ENCODE measurements at places on chromosomes 5 and 9.

DNA sequence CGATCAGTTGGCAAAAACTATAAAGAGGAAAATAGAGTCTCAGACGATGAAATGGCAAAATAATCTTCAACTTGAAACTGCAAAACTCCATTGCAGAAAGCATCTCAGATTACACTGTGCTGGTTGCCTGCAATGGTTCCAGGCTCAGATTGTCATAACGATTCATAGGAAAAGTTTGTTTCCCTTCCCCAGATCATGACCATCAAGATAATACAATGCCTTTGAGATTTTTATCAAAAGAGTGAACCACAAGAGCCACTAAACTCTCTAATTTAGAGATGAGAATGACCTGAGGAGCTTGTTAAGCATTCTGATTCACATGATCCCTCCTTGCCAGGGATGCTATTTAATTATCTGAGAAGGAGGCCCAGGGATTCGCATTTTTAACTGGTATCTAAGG lies 52.6 kb upstream of the ITGA1 start:
- DNase-seq: no peak

DNA sequence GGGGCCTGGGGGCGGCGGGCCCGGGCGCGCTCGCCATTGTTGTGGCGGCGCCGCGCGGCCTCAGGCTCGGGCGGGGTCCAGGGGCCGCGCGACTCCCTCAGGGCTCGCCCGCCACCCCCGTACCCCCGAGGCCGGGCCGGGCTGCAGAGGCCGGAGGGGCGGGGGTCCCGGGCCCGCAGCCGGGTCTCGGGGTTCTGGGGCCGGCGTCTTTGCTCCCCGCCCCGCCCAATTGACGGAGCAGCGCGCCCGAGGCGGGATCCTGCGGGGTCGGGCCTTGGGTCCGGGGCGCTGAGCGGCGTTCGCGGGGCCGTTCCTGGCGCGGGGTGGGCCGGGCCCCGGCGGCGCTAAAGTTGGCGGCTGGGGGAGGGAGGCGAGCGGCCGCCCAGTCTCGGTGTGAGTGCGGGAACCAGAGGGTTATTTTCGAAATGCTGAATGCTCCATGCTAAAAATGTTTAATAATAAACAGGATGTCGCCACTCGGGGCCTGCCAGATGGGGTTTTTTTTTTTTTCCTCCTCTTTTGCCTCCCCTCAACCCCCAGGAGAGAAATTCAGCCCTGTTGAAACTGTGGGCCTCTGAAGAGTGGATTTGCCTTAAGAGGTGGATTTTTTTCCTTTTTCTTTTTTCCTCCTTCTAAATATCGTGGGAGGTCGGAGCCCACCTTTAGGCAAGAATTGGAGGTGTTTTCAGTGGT lies 724 bp downstream of the PRRC2B start:
- DNase-seq: peak; percentile 52

DNA sequence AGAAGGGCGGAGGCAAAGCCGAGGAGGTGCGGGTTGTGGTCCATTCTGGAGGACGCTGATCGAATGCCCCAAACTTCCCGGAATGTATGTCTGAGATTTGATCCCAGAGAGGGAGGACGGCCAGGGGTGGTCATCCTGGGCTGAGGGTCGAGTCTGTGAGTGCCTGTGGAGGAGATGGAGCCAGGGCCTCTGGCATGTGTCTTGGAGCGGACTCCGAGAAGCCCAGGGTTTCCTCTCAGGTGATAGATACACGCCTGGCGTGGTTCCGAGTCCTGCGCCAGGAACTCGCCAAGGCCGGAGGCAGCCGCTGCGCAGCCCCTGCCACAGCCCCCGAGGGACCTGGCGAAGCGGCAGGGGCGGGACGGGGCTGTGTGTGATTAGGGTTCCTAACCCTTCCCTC lies 363 bp downstream of the ZNF454 start:
- DNase-seq: no peak

GRCh38 chr9:132164604-132165362 lies 2.9 kb downstream of the NTNG2 start:
- DNase-seq: peak; percentile 86

DNA sequence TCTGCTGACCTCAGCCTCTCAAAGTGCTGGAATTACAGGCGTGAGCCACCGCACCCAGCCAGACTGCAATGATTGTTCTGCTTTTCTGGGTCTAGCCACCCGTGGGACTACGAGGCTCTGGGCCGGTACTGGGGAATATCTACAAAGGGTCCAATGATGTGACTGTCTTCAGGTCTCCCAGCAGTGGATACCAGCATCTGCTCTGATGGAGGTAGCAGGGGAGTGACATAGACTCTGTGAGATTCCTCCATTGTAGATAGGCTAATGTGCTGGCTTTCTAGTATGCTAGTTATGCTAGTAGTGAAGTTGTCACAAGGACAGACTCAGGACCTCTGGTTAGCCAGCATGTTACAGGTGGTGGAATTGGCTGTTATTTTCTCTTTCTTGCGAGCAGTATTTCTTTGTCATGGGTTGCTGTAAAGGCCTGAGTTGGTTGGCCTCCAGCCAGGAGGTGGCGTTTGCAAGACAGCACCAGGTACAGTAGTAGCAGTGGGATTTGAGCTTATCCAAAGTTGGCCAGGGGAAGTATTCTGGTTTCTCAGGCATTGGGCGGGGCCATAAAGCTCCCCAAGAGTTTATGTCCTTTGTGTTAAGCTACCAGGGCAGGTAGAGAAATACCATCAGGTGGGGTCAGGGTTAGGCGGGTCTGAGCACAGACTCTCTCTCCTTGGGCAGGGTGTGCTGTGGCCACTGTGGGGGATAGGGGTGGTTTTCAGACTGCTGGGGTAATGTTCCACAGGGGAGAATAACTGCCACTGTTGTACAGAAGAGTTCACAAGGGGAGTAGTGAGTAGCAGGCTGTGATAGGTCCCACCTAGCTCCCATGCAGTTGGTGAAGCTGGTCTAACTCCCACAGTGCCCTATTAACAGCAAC lies 105.2 kb downstream of the SGCD start:
- no peak for DNase-seq

- no peak for DNase-seq
Measured at GRCh38 chr5:72057816-72058215, 49.5 kb upstream of the MAP1B start.

GRCh38 chr5:113450462-113450861 lies 15.7 kb upstream of the TSSK1B start:
- DNase-seq: peak; percentile 20

DNA sequence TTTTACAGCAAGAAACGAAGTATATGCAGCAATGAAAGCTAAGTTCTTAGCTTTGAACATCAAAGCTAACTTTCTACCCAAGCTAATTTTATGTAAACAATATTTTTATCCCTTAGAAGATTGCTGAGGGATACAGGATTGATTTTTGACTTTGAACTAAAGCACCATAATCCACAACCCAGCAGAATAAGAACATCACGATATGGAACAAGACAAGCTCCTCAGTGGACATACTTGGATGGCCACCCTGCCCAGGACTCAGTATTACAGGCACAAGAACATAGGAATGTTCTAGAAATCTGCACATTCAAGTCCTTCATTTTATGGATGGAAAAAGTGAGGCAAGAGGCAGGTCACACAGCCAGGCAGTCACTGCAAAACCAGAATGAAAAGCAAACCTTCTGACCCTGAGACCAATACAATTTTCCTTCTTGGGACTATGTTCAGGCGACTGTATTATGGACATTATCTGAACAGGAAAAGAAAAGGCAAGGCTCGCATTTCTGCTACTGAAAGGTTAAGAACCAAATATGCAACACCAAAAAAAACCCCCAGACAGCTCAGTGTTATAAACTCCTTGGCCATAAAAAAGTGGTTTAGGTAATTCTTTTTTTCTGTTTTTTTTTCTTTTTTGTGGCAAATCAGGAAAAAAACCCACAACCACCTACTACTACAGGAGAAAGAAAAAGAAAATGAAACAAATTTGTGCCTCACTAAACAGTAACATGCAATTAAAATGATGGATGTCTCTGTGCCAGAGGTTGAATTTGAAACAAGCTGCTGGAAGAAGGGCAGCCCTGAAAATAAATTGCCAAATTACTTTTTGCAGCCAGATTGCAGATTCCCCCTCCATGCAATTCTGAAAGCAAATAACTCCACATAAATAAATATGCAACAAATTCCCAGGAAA lies 25.4 kb downstream of the EPB41L4B start:
- DNase-seq: no peak

Data from cardiac fibroblast (primary cell).